ENCODE measurements at places on chromosomes 12 and 14.

- no peak for DNase-seq
Measured at GRCh38 chr12:47286676-47287075, 206.9 kb upstream of the AMIGO2 start.

DNA sequence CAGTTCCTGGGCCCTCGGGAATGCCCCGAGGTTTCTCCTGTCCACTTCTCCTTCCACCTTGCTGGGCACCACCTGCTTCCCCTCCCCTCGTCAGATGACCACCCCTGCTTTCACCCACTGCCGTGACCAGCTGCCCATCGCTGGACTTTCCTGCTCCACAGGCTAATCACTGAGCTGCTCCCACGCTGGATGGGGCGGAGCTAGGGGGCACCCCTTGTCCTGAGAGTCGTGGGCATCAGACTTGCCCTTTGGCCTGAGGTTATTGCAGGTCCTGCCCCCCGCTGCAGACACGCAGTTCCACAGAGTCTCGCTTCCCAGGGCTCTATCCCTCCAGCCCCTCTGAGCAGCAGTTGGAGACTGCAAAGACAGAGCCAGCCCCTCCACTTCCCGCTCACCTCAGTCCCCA is 427 bp downstream of the SLC6A12 start:
- DNase-seq: no peak

- DNase-seq: no peak
Measured at GRCh38 chr12:22536346-22536945, 7.9 kb downstream of the C2CD5 start.

DNA sequence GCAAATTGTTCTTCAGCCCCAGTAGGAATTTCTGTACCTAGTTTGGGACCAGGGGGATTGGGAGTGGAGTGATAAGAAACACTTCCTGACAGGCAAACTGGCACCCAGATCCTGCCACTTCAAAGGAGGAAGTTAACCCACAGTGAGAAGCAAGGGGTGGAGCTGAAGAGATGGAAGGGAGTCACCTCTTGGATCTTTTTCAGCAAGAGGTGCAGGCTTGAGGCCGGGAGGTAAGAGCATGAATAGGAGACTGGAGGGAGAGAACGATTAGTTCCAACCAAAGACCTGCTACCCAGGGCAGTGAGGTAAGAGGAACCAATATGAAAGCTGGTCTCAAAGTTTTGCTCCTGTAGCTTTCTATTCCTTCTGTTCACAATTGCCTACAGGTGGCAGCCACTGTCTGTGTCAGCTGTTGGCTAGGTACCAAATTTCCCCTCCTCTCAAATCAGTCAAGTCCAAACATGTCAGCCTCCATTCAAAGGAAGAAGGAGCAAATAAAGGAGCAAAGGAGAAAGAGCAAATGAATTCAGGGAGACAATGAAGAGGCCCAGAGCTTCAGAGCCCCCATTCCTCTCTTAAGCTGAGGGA is 14.9 kb upstream of the TAC3 start:
- DNase-seq: no peak

GRCh38 chr12:89476232-89476631 is 48.4 kb downstream of the GALNT4 start:
- no peak for DNase-seq

GRCh38 chr12:23564451-23565152 is 384.9 kb downstream of the SOX5 start:
- DNase-seq: no peak

DNA sequence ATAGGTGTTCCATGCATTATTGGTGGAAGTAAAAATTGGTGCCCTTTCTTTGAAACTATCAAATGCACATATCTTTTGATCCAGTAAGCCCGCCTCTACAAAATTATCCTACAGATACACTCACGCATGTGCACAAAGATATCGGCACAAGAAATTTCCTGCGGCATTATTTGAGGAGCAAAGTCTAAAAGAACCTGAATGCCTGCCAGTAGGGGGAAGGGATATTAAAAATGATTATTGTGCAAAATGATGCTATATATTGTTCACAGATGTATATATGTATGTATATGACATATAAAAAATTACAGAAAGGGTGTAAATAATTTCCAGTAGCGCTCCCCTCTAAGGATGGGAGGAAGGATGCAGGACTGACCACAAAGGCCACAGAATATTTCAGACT is 24.7 kb upstream of the ADIPOR2 start:
- no peak for DNase-seq

DNA sequence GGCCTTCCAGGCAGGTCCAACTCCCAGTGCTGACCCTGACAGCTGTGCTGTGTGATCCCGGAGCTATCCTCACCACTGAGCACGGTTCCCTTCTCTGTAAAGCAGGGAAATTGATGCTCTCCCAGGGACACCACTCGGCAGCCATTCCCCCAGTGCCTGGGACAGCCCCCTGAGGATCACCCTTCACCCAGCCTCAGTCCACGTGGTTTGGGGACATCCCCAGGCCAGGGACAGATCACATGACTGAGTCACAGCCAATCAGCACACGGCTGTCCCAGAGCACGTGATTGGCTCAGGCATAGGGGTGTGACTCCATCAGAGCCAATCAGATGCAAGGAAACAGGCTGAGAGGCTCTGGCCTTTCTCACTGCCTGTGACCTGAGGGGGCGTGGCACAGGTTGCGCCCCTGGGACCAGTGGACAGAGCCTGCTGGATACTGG is 68.8 kb upstream of the SFSWAP start:
- no peak for DNase-seq

GRCh38 chr14:89067293-89067972 is 243.0 kb downstream of the TTC8 start:
- no peak for DNase-seq

DNA sequence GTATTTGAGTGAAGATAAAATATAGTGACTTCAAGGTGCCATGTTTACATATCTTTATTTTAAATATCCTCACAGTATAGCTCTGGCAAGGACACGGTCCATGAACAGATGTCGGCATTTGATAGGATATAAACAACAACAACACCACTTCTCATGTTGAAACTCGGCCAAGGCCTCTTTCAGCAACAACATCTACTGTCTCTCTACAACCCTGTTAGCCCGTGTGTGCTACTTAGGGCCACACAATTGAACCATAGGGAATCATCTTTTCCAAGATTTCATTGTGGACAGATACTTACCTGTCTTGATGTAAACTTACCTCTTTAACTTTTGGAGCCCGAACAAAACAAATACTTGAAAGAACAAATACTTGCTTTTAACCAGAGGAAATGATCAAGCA is 168.7 kb upstream of the SSTR1 start:
- no peak for DNase-seq

- DNase-seq: no peak
Measured at GRCh38 chr12:52356031-52356761, 11.1 kb downstream of the KRT85 start.

GRCh38 chr14:70188322-70188658 is 461 bp downstream of the SLC8A3 start:
- peak; percentile 4 for DNase-seq

DNA sequence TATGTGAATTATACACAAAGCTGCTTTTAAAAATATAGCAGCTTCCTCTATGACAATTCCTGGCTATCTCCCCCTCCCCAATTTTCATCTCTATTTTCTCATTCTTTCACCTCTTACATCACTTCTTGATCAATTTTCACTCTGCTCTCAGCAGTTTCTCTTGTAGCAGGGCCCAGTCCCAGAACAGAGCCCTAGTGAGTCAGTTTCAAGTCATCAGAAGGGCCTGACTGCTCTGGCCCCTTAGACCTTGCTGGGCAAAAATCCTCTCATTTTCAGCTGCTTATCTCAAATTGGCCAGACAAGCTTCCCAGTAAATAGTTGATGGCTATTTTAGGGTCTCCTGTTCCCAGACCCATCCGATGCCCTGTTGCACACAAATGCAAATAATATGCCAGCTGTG is 101.4 kb downstream of the TTC7B start:
- no peak for DNase-seq

DNA sequence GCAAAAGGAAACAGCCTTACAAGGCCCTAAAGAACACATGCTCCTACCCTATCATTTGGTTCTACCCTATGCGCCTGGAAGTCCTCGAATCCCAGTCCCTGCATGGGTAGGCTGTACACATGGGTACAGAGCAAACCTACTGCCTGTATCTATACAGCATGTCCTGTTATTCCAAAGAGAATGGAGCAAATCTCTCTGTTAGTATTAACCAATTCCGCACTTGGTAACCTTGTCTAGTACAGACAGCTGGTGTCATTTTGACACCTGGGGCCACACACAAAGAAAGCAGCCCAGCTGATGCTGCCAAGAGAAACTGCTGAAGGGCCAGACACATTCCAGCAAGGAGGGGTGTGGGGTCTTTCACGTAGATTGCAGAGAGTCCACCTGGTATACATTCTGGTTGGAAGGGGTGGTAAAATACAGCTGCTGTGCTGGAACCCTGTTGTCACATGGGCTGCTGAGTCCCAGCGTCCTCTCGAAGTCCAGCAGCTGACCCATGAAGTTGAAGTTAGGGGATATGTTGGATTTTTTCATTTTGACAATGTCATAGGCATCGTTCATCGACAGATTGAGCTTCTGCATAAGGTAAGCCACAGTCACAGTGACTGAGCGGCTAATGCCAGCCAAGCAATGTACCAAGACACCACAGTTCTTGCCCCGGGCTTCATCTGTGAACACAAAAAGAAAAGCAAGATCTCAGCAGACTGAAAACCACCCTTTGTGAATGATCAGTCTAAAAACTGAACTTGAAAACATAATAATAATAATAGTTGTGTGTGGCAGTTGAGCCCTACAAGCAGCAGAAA is 3.2 kb downstream of the DUSP6 start:
- DNase-seq: no peak

DNA sequence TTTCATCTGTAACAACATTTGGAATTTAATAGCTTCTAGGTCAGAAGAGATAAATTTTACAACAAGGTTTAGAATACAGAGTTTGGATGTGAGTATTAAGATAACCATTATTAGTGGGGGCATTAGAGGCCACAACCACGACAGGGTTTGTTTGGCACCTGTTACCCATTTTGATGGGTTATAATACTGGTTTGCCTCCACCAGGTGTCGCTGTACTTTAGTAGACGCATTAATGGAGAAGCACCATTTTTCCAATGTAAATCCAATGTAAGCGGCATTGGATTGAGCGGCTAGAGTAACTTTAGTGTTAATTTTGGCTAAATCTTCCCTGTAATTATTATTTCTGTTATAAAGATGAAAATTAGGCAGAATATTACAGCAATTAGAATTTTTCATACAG is 136.2 kb downstream of the SLCO1B3 start:
- no peak for DNase-seq

DNA sequence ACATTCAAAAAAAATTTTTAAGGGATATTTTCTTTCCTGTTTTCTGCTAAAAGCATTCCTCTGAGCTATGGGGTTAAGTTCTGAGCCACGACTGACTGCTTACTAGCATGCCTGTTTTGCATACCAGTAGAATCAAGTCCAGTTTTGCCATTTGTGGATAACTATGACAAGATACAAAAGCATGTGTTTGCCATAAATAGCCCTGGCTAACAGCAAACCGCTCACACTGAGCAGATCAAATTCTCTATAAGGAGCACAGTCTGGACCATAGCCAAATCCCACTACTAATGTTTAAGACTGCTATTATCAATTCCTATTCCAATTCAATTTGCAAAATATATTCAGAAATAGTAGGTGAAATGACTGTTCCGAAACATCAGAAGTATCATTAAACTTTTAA is 3.2 kb downstream of the CFL2 start:
- DNase-seq: no peak

GRCh38 chr12:19150273-19150900 is 20.9 kb downstream of the PLEKHA5 start:
- no peak for DNase-seq

DNA sequence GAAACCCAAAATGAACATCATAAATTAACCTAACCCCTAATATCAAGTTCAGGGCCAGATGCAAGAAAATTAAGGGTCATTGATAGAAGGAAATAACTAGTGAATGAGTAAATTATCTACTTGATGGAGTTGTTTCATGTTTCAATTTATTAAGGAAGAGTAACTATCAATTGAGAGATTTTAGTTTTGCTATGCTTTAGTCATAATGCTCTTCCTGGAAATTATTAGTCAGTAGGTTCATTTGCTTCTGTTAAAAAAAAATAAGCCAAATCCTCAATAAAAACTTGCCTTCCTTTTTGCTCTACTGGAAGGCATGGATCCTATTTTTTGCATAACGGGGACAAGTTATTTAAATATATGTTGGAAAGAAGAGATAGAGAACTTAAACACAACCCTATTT is 59.0 kb upstream of the HIF1A start:
- DNase-seq: no peak

DNA sequence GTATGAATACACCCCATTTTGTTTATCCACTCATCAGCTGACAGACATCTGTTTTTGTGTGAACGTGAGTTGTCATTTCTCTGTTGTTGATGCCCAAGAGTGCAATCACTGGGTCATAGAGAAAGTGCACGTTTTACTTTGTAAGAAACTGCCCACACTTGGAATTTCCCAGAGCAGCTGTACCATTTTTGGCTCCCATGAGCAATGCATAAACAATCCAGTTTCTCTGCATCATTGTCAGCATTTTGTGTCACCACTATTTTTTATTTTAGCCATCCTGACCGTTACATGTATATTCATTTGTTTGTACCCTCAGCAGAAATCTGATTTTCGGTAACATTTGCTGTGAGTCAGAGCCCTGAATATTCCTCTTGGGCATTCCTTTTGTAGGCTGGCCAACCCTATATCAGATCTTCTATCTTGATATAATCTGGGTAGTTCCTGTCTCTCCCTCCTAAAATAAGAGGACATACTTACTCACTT is 62.7 kb downstream of the RBM19 start:
- no peak for DNase-seq

GRCh38 chr14:104781271-104782077 is 14.1 kb downstream of the AKT1 start:
- no peak for DNase-seq

DNA sequence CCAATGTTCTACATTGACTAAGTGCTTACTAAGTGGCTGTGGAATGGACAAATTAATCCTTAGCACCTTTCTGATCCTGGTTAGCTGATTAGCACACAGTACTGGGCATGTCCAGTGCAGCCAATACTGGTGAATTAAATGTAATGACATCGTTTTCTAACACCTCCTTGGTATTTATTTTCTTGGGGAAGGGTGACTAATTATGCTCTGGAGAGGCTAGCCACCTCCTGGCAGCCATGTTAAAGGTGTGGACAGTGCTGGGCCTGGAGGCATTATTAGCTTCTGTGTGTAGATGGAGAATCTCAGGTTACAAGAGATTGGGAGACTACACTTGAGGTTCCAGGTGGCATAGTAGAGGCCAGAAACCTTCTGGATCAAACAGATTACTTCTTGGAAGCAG is 230.9 kb upstream of the DDHD1 start:
- DNase-seq: no peak

GRCh38 chr14:63766611-63767010 is 38.7 kb upstream of the SGPP1 start:
- DNase-seq: no peak

- DNase-seq: no peak
Measured at GRCh38 chr12:6529291-6529737, 5.0 kb upstream of the GAPDH start.

Measured in CD8-positive, alpha-beta T cell (primary cell).